ENCODE measurements at places on chromosomes 7 and 10. TPM values are rescaled to one million over a fixed set of nuclear protein-coding genes. Genes with fewer than 3 reads are reported as not detected.

Gene GCK
- polyA plus RNA-seq, result not detected

Gene SFTPA2
- not detected for polyA plus RNA-seq

Gene C10orf62
- polyA plus RNA-seq, result 0.05 TPM

Gene WDR37
- polyA plus RNA-seq, result 15.6 TPM

Gene HMX2
- not detected for polyA plus RNA-seq

Gene SCD
- polyA plus RNA-seq, result 1,049 TPM

Gene HNRNPA2B1
- 291 TPM for polyA plus RNA-seq

Gene FAM25C
- 1.1 TPM for polyA plus RNA-seq

Gene FXYD4
- not detected for polyA plus RNA-seq

Gene SFMBT2
- polyA plus RNA-seq, result 0.09 TPM

Measured in mammary epithelial cell (primary cell).